ENCODE measurements at places on chromosomes 4 and X.

DNA sequence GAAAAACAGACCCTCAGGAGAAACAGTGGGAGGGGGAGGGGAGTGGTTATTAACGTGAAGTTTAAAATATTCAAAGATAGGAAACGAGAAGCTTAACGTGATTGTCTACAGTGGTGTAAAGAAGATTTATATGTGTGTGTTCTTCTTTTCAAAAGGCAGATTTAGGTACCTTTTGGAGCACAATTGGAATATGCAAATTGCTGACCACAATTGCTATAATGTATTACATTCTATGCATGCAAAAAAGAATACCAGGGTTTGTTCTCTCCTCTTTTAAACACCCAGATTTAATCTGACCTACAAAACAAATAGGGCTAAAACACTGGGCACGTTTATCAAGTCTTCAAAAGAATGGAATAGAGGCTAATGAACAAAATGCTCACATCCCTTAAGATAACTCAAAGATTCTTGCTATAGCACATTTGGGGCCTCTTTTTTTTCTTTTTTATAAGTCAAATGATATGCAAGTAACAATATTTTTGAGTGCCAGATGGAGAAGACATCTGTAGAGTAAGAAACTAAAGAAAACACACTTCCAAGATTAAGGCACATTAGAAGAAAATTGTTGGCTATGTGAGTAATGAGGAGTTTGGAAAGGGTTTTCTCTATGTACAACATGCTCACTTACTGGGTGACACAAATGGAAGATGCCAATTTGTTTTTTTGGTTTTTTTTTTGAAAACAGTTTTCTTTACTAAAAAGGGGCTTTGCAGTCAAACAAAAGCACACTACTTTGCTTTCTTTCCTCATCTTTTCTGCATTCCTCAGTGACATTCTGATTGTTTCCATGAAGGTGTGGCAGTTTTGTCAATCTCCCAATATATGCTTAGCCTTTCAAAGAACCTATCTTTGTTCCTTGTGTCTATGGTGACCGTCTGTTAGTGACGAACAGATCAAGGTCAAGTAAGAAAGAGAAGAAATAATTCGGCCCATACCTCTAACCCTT lies 240.3 kb downstream of the PALLD start:
- no peak for DNase-seq

DNA sequence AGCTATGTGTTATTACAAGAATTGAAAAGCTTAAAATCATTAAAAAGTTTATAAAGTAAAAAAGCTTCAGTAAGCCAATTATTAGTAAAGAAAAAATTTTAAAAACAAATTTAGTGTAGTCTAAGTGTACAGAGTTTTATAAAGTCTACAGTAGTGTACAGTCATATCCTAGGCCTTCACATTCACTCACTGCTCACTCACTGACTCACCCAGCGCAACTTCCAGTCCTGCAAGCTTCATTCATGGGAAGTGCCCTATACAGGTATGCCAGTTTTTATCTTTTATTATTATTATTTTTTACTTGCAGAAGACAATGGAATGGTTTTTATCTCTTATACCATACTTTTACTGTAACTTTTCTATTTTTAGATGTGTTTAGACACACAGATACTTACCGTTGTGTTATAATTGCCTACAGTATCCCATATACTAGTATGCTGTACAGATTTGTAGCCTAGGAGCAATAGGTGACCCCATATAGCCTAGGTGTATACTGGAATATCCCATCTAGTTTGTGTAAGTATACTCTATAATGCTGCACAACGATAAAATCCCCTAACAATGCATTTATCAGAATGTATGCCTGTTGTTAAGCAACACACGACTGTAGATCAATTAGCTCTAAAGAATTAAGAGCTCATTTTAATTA lies 230.7 kb downstream of the DCLK2 start:
- no peak for DNase-seq

DNA sequence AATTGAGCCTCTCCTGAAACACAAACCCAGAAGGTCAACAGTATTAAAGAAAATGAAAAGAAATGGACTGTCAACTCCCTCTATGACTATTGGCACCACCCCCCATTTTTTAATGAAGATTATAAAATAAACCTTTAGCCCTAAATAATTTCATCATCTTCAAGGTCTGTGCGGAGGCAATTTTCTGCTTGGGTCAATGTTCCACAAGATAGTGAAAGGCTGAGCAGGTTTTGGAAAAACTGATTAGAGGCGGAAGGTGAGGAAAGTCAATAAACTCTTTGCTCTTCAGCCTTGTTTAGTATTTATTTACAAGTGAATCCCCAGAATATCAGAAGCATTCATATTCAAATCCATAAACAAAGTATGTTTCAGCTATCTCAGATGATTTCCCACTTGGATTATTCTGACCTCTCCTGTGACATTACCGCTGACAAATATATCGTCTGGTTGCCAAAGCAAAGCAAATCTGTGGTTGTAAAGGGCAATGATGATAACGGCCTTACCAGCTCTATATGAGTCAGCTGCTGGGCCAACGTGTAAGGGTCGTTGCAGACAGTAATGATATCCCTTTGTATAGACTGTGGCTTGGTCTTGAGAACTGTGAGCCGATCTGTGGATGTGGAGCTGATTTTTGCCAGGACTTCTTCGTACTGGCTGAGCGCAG lies 24.0 kb downstream of the RASGEF1B start:
- DNase-seq: no peak

- peak; percentile 3 for DNase-seq
Observed at GRCh38 chrX:10636337-10636736, 16.0 kb upstream of the MID1 start.

DNA sequence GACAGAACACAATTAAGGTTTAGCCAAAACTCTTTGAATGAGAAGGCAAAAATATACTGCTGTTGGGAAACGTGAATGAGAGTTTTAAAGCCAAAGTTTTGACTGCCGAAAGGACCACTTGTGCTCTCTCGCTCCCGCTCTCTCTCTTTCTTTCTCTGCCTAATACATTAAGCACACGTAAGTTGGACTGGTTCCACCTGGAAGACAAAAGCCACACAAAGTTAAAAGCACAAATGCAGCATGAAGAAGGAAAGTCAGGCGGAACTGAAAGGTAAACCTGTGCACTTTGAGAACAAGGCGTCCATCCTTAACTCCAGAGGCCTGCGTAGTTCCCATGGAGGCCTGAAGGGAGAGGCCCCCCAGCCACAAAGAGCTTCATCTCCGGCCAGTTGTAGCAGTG lies 1.9 kb downstream of the DCAF12L2 start:
- DNase-seq: no peak

- no peak for DNase-seq
Observed at GRCh38 chrX:1164322-1165288, 47.8 kb downstream of the CRLF2 start.

- no peak for DNase-seq
Observed at GRCh38 chr4:80171251-80171650, 26.1 kb upstream of the PRDM8 start.

GRCh38 chr4:179325181-179325580 lies 1882.9 kb upstream of the AGA start:
- no peak for DNase-seq

DNA sequence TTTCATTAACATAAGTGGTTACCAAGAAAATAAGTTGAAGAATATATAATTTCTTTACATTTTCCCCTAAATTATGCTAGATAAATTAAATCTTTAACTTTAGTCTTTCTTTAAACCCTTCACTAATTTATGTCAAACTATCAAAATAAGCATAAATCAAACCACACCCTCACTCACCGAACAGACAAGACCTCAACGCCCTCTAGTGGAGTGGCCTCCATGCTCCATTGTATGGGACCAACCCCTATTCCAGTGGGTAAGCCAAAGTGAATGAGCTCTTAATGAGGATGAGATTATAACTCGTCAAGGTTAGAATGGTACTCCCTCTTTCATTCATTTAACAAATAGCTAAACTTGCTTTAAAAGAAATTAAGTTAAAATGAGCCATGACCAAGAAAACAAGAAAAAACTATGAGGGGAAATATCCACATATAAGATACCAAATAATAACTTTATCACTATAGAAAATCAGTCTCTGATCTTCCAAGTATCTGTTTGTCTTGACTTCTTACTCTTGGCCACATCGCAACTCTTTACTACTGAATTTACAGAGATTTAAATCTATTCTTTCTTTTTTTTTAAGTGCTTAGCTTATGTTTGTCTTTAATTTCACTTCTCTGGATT lies 15.6 kb upstream of the BBS12 start:
- DNase-seq: peak; percentile 62

- no peak for DNase-seq
Observed at GRCh38 chr4:175215657-175216056, 297.5 kb downstream of the ADAM29 start.
